ENCODE measurements at places on chromosomes 13 and 19.

DNA sequence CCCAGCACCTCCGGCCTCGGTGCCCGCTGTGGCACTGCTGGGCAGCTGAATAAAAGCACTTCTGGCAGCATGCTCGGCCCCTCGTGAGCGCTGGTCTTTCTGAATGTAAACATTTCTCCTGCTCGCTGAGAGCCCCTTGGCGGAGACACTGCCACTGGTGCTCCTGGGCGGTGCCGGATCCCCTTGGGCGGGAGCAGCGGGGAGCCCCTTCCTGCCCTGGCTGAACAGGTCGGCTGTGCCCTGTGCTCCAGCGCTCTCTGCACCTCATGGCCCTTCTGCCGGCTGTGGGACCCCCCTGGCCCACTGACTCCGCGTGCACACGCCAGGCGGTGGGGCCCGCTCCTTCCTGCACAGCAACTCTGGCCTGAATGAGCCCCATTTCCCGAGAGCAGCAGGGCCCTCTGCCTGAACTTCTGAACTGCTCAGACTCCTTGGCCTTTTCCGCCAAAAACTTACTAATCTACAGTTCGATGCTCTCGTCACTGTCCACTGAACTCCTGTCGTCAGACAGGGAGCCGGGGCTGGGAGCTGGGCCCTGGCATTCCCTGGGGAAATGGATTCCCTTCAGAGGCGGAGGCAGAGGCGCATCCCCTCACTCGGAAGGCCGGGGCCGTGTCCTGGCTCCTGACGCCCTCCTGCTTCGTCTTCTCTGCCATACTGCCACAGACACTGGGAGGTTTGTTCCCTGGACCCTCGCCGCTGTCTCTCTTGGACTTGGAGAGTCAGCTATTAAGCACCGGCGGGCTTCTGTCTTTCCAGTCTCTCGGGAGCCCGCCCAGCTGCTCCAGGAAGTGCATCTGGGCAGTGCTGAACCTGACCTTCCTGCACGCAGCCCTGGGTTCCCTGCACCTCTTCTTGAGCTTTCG lies 14.2 kb downstream of the RB1 start:
- DNase-seq, result no peak

GRCh38 chr19:28316464-28316863 lies 896.5 kb downstream of the UQCRFS1 start:
- no peak for DNase-seq

DNA sequence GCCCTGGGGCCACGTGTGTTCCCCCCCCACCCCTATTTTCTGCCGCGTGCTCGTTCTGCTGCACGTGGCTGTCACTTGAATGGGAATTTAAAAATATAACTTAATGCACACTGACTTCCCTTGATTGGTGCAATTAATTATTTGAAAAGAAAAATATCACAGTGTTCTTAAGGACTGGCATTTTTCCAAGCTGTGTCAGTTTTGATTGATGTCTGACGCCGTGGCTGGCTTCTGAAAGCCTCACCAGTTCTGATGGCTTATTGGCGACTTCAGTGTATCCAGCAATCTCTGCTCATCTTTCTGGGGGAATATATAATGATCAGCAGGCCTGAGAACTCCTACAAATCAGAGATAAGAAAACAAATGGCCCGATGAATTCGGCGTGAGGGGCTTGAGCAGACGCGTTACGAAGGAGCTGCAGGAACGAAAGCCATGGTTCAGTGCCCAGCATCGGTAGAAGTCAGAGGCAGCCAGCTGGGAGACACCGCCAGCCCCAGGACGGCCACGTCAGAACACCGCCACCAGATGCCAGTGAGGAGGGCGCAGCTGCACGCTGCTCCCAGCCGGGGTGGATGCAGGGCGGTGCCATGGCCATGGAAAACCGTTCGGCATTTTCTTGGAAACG lies 111.2 kb downstream of the KDM4B start:
- DNase-seq, result no peak

DNA sequence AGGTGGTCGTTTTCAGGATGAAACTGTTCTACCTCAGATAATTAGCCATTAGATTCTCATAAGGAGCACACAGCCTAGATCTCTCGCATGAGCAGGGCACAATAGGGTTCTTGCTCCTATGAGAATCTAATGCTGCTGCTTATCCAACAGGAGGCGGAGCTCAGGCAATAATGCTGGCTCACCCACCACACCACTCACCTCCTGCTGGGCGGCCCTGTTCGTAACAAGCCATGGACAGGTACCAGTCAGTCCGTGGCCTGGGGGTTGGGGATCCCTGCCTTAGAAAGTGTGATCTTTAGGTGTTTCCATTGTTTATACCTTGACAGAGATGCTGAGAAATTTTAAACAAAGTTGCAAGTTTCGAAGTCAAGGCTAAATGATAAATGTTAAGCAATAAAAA lies 344.6 kb upstream of the HTR2A start:
- DNase-seq, result no peak

DNA sequence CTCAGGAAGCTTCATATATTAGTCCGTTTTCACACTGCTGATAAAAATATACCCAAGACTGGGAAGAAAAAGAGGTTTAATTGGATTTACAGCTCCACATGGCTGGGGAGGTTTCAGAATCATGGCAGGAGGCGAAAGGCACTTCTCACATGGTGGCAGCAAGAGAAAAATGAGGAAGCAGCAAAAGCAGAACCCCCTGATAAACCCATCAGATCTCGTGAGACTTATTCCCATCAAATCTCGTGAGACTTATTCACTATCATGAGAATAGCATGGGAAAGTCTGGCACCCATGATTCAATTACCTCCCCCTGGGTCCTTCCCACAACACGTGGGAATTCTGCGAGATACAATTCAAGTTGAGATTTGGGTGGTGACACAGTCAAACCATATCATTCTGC lies 23.1 kb downstream of the FLT3 start:
- DNase-seq, result no peak

GRCh38 chr13:31639443-31640163 lies 99.7 kb upstream of the RXFP2 start:
- no peak for DNase-seq

GRCh38 chr13:30323524-30323923 lies 16.2 kb upstream of the KATNAL1 start:
- DNase-seq, result no peak

DNA sequence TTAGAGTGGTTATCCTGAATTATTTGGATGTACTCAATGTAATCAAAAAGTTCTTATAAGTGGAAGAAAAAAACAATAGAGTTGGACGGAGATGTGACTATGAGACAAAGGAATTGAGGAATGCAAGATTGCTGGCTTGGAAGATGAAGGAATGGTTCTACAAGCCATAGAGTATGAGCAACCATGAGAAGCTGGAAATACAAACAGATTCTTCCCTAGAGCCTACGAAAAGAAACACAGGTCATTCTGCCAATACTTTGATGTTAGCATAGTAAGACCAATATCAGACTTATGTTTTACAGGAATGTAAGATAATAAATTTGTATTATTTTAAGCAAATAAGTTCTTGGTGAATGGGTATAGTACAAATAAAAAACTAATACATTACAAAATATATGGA lies 249.2 kb downstream of the DIAPH3 start:
- DNase-seq, result no peak

DNA sequence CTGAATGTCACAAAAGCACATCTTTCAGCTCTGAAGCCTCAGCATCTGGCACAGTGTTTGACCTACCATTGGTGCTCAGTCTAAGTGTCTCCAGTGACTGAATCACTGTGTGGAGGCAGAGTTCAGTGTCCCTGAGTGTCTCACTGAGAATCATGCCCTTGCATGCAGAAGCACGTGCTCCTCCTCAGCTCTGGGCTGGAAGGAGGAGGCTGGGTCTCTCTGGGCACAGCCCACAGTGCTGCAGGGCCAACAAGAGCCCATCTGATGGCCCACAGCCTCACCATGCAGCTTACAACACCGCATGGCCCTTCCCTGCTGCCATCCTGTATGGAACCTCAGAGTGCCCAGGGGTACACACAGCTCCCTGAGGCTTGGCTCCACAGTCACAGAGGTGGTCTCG lies 86.1 kb downstream of the TEX26 start:
- DNase-seq, result no peak

- no peak for DNase-seq
Observed at GRCh38 chr19:441213-441836, 19.5 kb downstream of the SHC2 start.

DNA sequence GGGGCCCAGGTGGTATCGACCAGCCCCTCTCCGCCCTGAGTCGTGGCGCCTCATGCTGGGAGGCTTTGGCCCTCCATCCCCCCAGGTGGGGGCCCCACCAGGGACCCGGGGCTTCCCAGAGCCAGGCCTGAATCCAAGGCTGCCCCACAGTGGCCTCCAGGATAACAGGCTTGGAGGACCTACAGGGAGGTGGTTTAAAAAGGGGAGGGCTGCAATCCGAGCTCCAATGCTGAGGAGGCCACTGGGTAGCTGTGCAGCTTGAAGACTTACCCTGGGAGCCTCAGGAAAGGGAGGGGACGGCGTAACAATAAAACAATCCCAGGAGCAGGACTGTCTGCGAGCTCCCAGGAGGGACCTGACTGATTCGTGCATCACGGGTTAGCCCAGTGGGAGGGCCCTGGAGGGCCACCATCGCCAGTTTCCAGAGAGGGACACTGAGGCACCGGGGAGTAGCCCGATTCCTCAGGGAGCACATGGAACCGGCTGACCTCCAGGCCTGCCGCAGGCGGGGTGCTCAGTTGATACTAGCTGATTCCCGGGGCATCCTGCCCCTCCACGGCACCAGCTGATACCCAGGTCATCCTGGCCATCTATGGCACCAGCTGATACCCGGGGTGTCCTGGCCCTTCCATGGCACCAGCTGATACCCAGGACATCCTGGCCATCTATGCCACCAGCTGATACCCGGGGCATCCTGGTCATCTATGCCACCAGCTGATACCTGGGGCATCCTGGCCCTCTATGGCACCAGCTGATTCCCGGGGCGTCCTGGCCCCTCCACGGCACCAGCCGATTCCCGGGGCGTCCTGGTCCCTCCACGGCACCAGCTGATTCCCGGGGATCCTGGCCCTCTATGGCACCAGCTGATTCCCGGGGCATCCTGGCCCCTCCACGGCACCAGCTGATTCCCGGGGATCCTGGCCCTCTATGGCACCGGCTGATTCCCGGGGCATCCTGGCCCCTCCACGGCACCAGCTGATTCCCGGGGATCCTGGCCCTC lies 3.7 kb upstream of the C2CD4C start:
- DNase-seq, result no peak

GRCh38 chr13:29771247-29771646 lies 79.2 kb downstream of the UBL3 start:
- DNase-seq, result no peak

- DNase-seq, result no peak
Observed at GRCh38 chr19:45331411-45331810, 8.7 kb upstream of the CKM start.

DNA sequence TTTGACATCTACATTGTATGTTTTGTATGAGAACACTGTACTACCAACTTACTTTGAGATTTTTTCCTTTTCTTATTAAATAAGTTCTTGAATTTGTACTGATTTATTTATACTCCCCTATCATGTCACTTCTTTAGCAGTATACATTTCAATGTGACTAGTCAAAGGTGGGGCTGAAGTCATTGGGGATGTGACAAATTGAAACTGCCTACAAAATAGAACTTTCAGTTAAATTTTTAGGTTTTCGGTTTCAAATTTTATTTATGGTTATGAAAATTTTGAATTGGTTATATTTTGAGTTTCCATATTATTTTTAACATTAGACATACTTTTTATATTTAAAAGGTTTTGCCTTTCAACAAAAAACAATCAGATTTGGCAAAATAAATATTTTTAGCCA lies 221.6 kb downstream of the NBEA start:
- no peak for DNase-seq

DNA sequence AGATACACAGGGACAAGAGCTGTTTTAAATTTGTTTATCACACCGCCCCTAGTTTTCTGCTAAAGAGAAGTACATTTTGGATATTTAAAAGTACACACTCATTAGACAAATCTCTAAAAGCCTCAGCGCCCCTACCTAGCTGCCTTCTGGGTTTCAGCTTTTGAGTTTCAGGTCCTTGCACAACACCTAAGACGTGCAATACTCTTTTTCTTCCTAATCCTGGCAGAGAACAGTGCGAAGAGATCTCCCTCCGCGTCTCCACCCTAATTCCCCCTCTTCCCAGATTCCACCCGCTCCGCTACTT lies 421 bp upstream of the KLF5 start:
- DNase-seq, result no peak

- DNase-seq, result no peak
Observed at GRCh38 chr13:60093425-60094019, 70.2 kb downstream of the DIAPH3 start.

GRCh38 chr13:35694549-35695447 lies 218.3 kb upstream of the MAB21L1 start:
- DNase-seq, result no peak
